ENCODE measurements at places on chromosomes 7 and 10.

- no peak for DNase-seq
These were observed 12.5 kb downstream of the PFKFB3 start for GRCh38 chr10:6215241-6215640.

GRCh38 chr7:102272075-102272916 is 14.4 kb upstream of the SH2B2 start:
- DNase-seq, result peak; percentile 77

- no peak for DNase-seq
These were observed 10.8 kb downstream of the ANXA11 start for GRCh38 chr10:80194373-80195045.

DNA sequence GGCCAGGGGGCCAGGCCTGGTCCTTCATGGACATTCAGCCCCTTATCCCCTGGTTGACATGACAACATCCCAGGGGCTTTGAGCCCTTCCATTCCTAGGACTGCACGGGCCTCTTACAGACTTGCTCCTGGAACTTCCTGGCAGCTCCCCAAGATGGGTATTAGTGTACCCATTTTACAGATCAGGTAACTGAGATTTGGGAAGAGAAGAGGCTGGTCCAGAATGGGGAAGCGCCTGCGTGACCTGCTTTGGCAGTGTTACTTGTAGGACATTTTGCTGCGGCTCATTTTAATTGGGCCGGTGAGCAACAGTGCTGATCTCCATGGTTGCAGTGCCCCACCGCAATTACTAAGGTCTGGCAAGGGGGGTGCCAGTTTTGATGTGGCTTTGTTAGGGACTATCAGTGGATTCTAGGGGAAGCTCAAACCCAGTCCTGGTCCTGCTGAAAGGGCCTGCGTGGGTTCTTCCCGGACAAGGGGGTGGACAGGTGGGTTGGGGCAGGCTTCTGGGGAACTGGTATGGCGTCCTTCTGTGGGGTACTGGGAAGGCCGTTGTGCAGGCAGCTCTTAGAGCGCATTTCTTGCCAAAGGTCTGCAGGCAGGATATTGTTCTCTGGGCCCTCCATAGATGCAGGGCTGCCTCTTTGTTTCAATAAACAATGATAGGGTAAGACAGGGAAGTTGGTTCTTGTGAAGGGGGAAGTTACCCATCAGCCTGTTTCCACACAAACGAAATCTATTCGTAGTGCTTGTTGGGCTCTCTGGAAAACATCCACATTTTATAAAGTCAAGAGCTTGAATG is 137.6 kb downstream of the RGS10 start:
- no peak for DNase-seq

DNA sequence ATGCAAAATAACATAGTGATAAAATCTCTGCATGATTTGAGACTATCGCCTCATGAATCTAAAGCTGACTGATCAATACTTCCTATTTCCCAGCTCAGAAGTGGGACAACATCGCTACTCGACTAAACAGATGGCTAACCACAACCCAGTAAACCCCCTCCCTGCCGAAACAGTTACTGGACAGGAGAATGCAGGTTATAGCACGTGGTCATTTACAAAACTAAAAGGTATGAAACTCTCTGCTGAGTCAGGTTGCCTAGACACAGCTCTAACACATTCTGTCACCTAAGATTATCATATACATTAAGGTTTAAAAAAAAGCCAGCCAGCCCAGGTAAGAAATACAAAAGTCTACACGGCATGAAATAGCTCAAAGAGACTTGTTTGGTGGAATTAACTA is 64.0 kb downstream of the CTBP2 start:
- DNase-seq, result no peak

DNA sequence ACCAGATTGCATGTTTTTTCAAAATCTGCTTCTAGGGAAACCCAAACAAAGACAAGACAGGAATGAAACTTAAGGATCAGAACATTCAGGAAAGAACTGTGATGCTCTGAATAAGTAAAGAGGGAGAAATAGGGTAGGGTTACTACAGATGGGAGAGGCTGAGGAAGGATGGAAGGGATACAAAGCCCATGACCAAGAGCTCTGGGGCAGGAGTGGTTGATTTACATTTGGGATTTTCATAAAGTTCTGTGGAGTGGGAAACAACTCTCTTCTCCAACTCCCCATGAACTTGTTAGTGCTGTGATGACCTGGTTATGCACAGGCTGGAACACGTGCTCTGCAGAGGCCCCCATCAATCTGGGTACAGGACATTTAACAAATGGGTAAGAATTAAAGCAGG is 216.0 kb upstream of the KLF14 start:
- DNase-seq, result no peak

DNA sequence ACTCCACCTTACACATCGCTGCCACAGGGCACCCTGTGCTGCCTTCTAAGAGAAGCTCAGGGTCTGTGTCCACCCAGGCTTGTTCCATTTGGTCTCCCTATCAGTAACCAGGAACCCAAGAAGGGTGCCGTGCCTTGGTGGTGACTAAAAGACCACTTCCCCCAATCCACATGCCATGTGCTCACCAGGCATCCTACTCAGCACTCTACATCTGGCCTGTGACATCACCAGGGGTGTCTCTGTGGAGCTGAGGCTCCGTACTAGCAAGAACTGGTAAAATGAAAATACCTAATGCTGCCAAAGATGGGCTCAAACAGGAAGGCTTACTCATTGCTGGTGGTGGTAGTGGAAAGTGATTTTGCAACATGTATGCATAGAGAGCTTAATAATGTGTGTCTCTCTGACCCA is 19.0 kb upstream of the C10orf71 start:
- peak; percentile 58 for DNase-seq

DNA sequence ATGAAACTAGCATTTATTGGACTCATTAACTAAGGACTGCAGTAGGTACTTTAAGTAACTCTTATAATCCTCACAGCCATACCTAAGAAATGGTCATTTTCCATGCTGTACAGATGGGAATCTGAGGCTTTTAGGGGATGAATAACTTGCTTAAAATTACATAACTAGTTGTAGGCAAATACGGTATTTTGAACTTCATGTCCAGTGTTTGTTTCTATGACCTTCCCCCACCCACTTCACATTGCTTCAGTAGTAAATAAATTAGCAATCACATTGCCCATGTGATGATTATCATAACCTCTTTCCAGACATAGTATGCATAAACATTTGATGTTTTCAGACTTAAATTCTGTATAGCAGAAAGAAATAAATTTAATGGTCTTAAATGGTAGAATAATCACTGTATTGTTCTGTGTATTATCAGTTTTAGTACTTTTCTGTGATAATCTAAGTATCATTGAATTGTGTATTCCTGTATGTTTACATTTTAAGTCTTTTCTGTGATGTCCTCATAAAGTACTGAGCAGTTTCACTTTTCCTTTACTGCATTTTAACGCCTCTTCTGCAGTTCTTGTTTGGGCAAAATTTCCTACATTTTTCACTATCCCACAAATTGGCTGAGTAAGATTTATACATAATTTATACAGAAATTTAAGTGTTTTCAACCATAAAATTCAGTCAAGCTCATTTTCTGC is 48.3 kb downstream of the ANKIB1 start:
- DNase-seq, result peak; percentile 34

GRCh38 chr7:1552200-1552599 is 3.8 kb downstream of the TMEM184A start:
- DNase-seq, result no peak

DNA sequence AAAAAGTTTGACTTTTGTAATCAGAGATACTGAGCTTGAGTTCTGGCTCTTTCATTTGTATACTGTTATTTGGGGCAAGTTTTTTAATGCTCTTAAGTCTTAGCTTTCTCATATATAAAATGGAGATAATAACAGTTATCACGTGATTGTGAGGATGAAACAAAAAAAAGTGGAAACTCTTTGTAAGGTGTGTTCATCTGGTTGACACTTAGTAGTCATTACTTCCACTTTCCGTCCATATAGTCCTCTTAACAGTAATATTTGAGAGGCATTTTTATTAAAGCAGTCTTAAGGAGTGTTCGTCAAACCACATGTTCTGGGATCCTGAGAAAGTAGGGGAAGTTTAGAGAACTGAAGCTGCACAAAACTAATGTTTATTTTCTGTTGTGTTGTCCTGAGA is 65.6 kb downstream of the PTEN start:
- DNase-seq, result no peak

- DNase-seq, result peak; percentile 37
These were observed 150.2 kb upstream of the FZD8 start for GRCh38 chr10:35792291-35792690.

GRCh38 chr10:86687750-86688149 is 19.4 kb downstream of the LDB3 start:
- peak; percentile 85 for DNase-seq

- peak; percentile 59 for DNase-seq
These were observed 81.2 kb downstream of the ANKRD7 start for GRCh38 chr7:118305671-118306070.

DNA sequence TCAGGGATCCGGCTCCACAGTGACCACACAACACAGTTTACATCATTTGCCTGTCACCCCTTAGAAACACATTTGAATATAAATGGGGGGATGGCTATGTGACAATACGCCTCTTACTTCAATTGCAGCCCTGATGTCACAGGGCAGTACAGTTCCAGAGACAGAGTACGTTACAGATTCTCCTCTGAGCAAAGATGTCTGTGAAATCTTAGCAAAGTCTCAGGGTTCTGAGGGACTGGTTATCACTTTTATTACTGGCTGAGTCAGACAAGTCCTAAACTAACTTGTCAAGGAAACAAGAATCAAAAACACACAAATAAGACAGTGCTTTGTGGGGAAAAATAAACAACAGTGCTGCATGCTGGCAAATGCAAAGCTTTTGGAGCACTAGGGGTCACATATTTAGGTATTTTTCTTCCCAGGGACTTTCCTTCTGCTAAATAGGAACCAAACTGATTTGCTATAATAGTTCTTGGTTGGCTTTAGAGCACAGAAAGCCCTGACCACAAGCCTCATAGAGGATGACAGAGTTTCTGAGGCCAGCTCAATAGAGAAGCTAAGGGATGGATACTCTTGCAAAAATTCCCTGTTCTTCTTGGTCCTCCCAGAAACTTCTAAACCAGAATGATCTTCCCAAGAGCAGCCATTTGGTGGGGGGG is 501.6 kb downstream of the GRID1 start:
- no peak for DNase-seq

DNA sequence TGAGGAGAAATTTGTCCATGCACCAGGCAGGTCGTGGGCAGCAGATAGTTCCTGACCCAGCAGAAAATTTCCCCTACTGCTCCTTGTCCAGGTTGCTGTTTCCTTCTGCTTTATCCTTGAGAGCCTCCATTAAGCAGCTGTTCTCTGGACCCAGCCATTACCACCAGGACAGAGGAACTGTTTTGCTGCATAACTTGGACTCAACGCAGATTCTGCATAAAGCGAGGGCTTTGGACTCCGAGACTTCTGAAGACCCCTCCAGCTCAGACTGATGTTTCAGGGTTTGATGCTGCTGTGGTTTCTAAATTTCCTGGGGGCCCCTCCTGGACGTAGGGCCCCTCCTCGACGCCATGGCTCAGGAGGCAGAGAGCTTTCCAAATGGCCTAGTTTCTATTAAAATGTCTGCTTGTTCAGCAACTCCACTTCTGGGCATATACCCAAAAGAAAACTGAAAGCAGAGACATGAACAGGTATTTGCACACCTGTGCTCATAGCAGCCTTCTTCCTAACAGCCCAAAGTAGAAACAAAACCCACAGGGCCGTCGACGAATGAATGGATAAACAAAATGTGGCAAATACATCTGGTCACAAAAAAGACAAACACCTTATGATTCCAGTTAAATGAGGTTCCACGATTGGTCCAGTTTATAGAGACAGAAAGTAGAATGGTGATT is 28.3 kb upstream of the LMTK2 start:
- DNase-seq, result no peak

- DNase-seq, result peak; percentile 67
These were observed 15.2 kb upstream of the PPP2R2D start for GRCh38 chr10:131885391-131886165.
